ENCODE measurements at places on chromosomes 5 and 9.

- DNase-seq, result no peak
Observed at GRCh38 chr5:139725073-139725830, 70.4 kb upstream of the PSD2 start.

GRCh38 chr9:133120501-133121197 lies 391 bp downstream of the RALGDS start:
- no peak for DNase-seq

GRCh38 chr5:180626661-180627385 lies 22.6 kb downstream of the FLT4 start:
- DNase-seq, result no peak

DNA sequence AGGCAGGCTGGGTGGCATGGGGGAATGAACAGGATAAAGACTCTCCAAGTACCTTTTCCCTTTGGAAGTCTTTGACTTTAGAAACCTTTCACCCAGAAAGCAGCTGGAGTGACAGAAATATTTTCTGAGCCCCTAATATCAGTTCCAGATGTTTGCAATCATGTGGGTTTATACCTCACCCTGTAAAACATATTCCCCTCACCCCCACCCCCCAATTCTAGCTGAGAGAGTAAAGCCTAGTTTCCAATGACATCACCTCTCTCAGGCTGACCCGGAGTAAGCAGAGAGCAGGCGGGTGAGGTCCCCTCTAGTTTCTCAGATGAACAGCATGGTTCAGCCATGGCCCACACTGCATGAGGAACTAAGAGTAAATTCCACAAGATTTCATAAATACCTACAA lies 82.9 kb upstream of the TRIM32 start:
- no peak for DNase-seq

- no peak for DNase-seq
Observed at GRCh38 chr9:27400334-27400880, 103.5 kb upstream of the EQTN start.

GRCh38 chr5:138837160-138837559 lies 38.0 kb downstream of the LRRTM2 start:
- DNase-seq, result no peak

DNA sequence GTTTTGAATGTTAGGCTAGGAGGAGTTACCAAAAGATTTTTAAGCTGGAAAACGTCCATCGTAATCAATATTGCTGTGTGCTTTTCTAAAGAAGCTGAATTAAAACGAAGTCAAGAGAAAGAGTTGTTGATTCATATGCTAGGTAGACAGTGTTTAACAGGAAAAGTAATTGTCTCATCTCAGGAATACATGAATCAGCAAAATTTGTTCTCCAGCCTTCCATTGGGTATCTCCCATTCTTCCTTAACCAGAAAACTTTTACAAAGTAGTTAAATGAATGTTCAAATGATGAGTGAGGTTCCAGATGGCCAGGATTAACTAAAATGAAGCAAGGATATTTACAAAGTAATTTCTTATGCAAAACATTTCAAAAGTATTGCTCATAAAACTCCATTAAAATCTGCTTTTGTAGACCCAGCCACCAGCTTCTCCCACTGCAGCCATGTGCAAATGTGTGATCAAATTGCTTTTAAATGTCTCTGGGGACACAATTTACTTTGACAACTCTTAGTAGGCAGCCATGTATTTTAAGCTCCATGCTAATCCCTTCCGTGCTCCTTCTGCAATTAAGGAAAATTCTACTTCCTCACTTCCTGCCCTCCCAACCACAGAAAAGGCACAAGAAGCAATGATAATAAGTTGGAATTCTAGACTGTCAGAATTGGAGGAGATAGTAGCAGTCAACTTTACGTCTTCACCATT lies 121.2 kb downstream of the HTR4 start:
- DNase-seq, result no peak

- no peak for DNase-seq
Observed at GRCh38 chr5:69454460-69455249, 37.9 kb upstream of the OCLN start.

DNA sequence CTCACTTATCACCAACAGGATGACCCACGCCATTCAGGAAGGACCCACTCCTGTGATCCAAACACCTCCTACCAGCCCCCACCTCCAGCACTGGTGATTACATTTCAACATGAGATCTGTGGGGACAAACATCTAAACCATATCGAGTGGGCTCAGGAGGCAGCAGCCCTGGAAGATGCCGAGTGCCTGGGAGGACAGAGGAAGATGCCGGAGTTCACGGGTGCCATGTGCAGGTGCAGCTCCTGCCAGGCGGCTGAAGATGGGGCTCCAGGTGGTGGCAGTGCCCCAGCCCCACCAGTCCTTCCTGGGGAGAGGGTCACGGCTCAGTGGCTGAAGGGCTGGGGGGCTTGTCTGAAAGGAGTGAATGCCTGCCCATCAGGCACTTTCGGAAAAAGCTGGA lies 6.1 kb upstream of the CEP72 start:
- no peak for DNase-seq

- DNase-seq, result no peak
Observed at GRCh38 chr9:81993656-81994055, 5.1 kb downstream of the SPATA31D1 start.

DNA sequence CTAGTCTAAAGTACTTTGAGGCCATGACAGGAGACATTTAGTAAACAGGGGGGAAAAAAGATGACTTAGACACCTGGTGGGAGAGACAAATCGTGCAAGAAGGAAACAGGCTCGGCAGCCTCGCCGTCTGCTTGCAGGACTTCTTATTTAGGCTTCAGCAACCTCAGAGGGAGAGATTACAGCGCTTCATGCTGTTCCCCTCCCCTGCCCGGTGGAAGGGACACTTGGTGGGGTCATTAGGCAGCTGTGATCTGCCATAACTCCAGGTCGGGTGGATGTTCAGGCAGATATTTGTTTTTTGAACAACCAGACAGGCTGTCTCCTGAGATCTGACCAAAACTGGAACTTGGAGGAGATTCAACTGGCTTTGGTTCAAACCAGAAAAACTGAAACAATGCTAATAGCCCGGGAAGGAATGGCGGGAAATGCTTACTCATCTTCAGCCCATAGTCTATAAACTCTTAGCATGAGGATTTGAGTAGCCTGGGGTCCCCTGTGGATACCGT lies 38.1 kb upstream of the CD180 start:
- DNase-seq, result no peak

DNA sequence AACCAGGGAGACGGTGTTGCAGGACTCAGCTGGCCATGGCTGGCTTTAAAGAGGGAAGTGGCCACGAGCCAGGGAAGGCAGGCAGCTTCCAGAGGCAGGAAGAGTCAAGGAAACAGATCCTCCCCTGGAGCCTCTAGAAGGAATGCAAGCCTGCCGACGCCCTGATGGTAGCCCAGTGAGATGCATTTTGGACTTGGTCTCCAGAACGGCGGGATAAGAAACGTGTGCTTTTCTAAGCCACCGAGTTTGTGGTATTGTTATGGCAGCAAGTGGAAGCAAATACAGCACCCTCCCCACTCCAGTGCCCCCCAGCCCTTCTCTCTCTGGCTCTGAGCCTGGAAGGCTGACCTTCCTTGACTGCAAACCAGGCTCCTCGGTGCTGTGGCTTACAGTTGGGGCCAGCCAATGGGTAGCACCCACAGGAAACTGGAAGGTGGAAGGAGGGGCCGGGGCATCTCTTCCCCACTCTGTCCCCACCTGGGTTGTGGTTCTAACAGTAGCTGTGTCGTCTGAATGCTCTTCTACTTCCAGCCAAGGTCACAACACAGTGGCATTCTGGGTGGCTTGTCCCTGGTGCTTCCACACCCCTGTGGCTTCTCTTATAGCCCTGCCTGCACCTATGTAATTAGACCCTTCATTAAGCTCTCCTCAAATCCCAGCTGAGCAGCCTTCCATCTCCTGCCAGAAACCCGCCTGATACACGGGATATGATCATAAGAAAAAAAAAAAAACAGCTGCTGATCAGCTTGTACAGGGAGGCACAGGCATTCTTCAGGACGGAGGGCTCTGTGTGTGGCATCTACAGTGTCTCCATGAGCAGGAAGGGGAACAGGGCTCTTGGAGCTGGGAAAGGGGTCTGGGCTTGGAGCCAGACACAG lies 29.9 kb upstream of the UNC5A start:
- no peak for DNase-seq

DNA sequence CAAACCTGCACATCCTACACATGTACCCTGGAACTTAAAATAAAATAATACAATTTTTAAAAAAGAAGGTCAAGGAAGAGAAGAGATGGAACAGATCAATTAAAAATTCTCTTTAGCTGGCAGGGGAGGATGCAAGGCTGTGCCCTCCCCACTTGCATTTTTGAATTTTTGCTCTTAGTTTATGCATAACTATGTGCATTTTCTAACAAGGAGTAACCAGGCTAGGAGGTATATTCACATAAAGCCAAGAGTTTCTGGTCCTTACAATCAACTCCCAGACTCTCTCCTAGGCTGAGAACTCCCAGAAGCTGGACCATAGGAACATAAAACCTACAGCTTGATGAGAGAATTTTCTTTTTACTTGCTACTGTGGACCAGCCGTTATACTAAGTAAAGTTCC lies 29.8 kb downstream of the CCDC192 start:
- DNase-seq, result no peak

- DNase-seq, result no peak
Observed at GRCh38 chr9:89838621-89839020, 233.8 kb downstream of the GADD45G start.

- DNase-seq, result no peak
Observed at GRCh38 chr9:92704528-92704927, 34.6 kb upstream of the IPPK start.

- no peak for DNase-seq
Observed at GRCh38 chr9:6226696-6227095, 11.1 kb downstream of the IL33 start.

GRCh38 chr9:87991151-87991870 lies 17.0 kb upstream of the CDK20 start:
- DNase-seq, result no peak

DNA sequence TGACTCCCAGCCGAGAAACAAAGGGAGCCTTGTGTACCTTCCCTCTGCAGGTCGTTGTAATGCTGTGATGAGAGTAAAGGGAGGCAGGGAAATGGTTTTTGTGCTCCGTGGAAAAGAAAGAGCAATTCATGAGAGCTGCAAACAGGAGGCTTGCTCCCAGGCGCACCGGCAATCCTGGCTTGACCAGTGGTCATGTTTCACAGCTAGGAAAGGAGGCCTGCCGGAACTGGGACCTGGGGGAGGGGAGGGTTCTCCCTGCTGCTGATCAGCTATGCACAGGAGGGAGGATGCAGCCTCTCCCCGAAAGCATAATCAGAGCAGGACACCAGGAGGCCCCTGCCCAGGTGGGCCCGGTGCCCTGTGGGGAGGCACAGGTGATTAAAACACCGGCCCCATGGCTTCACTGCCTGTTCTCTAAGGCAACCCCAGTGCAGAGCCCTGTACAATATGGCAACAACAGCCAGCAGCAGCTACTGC lies 131.3 kb downstream of the ZDHHC21 start:
- DNase-seq, result no peak

DNA sequence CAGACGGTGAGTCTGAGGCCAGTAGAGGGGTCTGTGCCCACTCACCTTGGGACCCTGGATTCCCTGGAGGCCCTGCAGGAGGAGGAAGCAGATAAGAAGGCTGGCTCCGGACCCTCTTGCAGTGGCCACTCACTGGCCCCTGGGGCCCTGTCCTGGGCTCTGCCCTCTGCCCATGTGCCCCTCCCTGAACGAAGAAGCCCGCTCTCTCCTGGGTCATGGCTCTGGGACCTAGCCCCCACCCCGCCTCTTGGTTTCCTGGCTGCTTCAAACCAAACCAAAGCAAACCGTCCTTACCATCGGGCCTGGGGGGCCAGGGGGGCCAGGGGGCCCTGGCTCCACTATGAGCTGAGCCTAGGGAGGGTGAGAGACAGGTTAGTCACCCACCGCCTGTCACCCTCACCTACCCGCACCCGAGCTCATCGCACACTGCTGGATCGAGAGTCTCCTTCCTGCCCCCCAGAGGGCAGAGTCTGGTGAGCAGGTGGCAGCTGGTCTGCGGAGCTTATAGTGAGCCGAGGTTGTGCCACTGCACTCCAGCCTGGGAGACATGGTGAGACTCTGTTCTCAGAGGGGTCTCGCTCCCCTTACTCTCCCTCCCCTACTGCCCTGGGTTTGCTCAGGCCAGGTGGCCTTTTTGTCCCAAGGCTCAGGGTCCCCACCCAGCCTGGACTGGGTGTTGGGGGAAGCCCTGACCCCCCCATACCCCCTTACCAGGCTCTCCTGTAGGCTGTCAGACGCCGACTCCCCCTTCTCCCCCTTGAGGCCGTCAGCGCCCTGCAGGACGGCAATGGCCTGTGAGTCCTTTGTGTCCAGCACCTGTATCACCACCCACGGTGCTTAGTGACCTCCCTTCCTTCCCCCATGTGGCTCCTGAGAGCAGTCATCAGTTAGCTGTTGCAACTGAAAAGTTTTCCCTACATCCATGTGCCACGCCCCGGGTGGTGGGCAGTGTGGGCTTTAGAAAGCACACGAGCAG lies 15.2 kb upstream of the PHYKPL start:
- DNase-seq, result no peak

DNA sequence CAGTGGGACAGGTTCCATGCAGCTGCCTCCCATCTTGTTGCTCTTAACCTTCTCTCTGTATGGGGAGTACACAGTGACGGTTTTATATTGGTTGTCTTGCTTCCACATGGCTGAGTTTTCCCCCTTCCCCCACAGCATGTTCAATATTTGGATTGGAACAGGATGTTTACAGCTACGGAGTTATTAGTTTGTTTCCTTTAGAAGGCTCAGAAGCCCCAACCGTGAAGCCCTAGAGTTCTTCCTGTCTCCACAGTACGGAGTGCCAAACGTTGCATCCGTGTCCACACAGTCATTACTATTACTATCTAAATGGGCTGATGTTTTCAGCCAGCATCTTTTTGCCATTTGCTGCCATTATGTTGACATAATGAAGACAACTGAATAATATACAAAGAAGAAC lies 277.5 kb downstream of the MARCHF11 start:
- DNase-seq, result no peak

DNA sequence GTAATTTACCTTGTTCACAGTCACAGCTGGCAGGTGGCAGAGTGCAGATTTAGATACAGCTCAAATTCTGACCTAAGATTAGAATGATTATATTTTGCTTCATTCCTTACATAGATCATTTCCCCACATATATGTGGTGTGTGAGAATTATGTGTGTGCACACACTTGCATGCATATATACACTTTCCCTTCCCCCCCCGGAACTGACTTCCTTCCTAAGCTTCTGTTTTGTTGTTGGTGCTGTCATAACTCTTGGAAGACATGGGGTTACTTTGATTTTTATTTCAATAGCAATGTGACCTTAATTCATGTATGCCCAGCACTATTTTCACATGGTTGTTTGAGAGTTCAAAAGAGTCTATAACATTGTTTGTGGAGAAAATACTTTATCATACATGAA lies 112.8 kb downstream of the CMYA5 start:
- DNase-seq, result no peak

GRCh38 chr5:135930029-135930948 lies 24.5 kb downstream of the LECT2 start:
- no peak for DNase-seq

DNA sequence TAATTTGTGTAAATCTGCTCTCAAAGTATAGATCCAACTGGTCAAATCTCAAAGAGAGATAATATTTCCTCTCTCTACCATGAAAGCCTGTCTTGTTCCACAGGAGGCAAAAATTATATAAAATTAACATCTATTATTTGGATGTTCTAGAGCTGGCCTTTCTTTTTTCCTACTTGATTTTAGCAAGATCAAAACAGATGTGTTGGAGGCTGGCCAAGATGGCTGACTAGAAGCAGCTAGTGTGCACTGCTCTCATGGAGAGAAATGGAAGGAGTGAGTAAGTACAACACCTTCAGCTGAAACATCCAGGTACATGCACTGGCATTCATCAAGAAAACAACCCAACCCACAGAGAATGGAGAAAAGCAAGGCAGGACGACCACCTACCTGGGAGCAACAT lies 298.6 kb upstream of the SLC24A2 start:
- DNase-seq, result no peak
